ENCODE measurements at places on chromosomes 7 and 10. TPM values are rescaled to one million over a fixed set of nuclear protein-coding genes. Genes with fewer than 3 reads are reported as not detected.

MLXIPL gene
- not detected for total RNA-seq

ACSM6 gene
- total RNA-seq: not detected

TRRAP gene
- 30.9 TPM for total RNA-seq

DNAJC12 gene
- total RNA-seq: 0.20 TPM

All from HFFc6 (cell line).